ENCODE measurements at places on chromosomes 13 and 19.

DNA sequence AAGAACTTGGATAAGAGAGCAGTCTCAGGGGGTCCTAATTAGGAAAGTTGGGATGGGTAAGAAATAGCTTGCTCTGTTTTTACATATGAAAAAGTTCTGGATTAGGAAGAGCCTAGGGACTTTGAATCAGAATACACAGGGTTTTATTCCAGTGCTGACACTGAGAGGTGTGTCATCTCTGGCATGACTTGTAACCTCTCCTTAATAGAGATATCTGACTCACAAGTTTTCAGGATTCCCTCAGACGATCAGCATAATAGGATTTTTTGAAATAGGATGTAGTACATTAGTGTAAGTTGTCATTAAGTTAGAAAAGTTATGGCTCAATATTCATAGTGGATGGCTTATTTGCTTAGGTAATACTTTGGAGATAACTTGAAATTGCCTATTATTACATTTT, 555.2 kb upstream of the MIR17HG start:
- no peak for DNase-seq

- no peak for DNase-seq
These were observed 35.6 kb upstream of the PEPD start for GRCh38 chr19:33557196-33557595.

DNA sequence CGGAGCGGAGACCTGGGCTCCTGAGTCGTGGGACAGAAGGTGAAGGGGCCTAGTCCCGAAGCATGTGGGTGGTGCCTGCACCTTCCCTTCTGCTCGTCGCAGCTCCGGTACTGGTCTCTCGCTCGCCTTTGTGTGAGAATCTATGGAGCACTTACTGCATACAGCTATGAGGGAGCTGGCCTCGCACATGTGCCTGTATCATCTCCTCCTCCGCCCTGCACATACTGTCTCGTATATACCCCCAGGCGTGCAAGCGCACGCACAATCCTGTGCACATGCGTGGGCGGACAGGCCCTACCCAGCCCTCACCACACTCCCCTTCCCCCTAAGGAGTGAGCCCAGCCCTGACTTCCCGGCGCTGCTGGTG, 8.7 kb downstream of the PIK3R2 start:
- DNase-seq = no peak

DNA sequence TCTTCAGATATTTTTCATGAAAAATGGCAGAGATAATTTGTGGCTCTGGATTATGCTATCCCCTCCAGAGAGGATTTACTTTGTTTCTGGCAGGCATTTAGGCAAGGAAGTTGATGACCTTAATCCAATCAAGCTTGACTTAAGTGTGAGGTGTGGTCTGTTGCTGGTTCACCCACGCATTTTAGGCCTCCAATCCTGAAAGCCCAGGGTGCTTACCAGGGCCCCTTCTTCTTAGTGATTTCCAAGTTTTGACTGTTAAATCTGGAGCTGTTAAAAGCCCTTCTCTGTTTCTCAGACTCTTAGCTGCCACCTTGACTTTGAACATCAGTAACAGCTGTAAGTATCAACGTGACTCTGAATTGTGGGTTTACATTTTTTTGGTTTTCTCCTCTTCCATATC, 161.8 kb downstream of the DNAJC15 start:
- DNase-seq = no peak

- no peak for DNase-seq
These were observed 4.7 kb downstream of the AKAP11 start for GRCh38 chr13:42276683-42277082.

GRCh38 chr19:48415395-48415794, 21.9 kb downstream of the GRIN2D start:
- DNase-seq = no peak

- DNase-seq = peak; percentile 44
These were observed 330.3 kb upstream of the MIR17HG start for GRCh38 chr13:91017031-91017668.

- DNase-seq = no peak
These were observed 5.6 kb downstream of the GDF15 start for GRCh38 chr19:18391509-18392075.

GRCh38 chr13:48066310-48066989, 28.5 kb downstream of the MED4 start:
- DNase-seq = no peak

DNA sequence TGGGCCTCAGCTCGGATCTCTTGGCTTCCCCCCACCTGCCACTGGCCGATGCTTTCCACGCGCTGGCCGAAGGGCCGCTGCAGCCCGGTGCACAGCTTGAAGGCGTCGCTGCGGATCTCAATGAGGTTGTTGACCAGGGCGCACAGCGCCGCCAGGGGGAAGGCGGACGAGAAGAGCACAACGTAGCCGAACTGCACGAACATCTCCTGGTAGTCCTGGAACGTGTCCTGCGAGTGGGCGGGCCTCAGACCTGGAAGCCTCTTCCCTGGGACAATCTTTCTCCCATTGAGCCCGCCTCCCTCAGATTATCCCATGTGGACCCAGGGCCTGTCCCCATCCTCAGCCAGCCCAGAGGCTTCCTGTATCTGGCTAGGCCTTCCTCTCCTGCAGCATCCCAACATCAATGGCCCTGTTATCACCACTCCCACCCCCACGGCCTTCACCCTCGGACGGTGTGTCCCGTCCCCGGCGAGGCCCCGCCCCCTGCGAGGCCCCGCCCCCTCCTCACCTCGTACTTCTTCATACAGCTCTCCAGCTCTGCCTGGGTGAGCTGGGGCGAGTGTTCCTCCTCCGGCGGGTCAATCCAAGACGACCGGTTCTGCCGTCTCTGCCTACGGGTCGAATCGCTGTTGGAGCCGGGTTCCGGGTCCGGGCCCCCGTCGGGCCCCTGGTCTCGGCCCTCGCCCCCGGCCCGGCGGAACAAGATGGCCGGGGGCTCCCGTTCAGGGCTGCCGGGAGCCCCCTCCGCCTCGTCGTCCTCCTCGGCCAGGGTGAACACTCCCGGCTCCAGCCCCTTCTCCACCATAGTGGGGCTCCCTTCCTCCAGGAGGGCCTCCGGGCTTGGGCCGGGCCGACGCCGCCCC, 6.8 kb downstream of the ANO8 start:
- peak; percentile 46 for DNase-seq

DNA sequence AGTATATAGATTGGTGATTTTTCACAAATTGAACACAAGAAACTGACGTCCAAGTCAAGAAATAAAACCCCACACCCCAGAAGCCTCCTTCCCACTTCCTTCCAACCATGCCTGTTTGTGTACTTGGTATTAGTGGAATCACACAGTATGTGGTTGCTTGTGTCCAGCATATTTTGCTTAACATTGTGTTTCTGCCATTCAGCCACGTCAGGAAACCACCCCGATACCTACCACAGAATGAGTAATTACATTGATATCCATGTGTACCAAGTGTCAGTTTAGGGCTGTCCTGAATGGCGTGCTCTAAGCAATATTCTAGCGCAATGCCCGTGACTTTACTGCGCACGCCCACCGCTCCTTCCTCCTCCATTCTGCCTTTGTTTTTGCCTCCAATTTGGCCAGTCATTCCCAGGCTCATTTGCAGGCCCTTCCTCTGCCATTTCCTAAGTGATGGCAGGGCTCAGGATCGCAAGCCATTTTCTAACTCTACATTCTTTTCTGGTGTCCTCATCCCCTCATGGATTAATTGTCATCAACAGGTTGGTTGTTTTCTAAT, 25.9 kb upstream of the MPHOSPH8 start:
- DNase-seq = no peak

DNA sequence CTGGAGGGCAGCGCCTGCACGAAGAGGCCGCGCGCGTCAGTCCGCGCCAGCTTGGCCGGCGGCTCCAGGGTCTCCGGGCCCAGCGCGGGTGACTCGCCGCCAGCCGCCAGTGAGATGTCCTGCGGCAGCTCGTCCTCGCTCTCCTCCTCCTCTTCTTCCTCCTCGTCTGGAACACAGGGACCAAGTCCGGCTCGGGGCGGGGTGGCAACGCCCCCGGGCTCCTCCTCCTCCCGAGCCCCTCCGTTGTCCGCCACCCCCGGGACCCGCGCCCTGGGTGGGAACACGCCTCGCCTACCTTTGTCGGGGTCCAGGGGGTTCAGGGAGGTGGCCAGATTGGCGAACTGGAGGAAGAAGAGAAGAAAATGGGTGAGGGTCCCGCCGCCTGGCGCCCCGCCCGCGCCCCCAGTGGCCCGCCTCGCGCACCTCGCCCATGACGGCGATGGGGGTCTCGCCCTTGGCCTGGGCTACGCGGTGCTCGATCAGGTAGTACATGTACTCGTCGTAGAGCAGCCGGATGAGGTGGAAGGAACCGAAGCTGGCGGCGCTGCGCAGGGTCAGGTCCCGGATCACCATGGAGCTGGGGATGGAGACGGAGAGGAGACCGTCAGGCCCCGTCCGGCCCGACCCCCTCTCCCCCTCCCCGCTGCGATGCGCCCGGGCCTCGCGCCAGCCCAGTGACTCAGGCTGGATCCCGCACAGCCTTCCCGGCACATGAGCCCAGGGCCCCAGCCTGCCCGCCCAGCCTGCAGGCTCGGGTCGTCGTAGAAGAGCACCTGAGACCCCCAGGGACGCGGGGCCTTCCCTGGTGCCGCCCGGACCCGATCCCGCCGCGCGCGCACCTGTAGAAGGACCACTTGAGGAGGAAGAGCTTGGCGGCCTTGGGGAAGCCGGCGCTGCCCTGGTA, 10.6 kb downstream of the DCAF15 start:
- DNase-seq = no peak

GRCh38 chr19:28023064-28023463, 1189.9 kb downstream of the UQCRFS1 start:
- peak; percentile 77 for DNase-seq

DNA sequence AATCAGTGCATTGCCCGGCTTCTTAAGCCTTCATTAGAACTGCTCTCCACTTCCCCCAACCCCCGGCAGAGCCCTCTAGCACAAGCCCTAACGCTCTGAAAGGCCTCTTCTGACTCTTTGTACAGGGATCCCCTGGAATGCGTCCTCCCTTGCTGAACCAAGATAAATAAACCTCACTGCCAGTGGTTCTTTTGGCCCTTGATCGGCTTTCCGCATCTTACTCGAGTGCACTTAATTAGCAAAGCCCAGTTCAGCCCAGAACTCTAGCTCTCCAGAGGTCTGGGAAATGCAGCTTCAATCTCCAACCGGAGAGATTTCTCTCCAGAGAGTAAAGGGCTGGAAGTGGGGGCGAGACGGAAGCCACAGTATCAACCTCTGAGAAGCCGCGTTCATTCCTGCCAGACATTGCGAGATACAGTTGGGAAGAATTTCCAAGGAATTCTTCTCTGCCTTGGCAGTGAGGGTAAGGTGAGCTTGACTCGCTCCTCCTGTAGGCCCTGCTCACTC, 8.7 kb upstream of the ZNF444 start:
- DNase-seq = peak; percentile 76

- DNase-seq = no peak
These were observed 21.0 kb downstream of the LMO7 start for GRCh38 chr13:75657111-75657510.

DNA sequence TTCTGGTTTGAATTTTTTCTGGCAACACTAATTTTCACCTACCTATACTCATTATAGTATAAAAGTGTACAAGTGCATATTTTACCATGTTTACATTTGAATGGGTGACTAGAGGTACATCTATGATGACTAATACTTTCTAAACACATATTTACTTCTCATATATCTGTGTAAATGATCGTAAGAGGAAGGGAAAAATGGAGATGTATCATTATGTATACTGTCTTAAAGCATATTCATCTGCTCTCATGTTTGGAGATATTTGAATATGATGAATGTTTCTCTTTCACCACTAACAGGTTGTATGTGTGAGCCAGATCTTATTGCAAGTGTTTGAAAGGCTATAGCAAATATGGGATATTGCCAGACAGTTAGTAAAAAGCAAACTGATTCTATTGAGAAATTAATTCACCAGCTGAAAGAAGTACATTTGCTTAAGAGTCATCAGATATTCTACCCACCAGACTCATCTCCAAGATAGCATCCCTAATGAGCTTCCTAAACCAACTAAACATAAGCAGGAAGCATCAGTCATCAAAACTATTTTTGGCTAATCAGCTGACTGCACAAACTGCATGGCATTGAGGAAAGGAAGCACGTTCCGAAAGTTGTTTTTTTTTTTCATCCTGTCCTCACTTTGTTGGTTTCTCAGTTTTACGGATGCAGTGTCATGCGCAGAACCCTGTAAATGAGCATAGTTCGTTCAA, 738.2 kb downstream of the GPC5 start:
- DNase-seq = peak; percentile 66
